Fibroblast of skin of scalp (primary cell): ENCODE measurements at places on chromosomes 4 and X.
A peak's percentile ranks its signal among the peaks of the same experiment; 100 is the strongest.

- DNase-seq: no peak
Observed at GRCh38 chr4:6794189-6794588, 11.7 kb downstream of the KIAA0232 start.

- no peak for DNase-seq
Observed at GRCh38 chrX:9538544-9539045, 73.7 kb downstream of the TBL1X start.

- DNase-seq: no peak
Observed at GRCh38 chr4:73615613-73616012, 4.6 kb downstream of the RASSF6 start.

DNA sequence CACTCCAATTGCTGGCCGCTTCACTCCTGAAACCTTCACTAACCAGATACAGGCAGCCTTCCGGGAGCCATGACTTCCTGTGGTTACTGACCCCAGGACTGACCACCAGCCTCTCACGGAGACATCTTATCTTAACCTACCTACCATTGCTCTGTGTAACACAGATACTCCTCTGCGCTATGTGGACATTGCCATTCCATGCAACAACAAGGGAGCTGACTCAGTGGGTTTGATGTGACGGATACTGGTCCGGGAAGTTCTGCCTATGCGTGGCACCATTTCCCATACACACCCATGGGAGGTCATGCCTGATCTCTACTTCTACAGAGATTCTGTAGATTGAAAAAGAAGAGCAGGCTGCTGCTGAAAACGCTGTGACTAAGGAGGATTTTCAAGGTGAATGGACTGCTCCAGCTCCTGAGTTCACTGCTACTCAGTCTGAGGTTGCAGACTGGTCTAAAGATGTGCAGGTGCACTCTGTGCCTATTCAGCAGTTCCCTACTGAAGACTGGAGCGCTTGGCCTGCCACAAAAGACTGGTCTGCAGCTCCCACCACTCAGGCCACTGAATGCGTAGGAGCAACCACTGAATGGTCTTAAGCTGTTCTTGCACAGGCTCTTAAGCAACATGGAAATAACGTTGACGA, 35.8 kb upstream of the PRDM8 start:
- DNase-seq: no peak

GRCh38 chr4:8862800-8863685, 8.6 kb downstream of the HMX1 start:
- DNase-seq: no peak

DNA sequence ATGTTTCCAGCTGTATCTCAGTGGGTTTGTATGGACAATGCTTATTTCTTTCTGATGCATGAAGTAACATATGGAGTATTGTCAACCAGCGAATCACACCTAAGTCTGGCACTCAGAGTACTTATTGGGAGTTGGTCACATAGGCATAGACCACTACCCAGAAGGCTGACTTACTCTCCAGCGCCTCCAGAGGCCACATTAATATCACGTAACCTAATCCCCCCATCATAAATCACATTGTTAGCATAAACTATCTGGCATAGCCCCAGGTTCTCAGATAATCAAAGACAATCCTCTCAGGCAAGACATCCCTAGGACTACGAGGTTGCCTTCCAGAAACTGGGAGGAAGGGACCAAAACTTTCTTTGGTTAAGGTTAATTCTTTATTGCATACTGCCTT, 560.5 kb upstream of the PABPC4L start:
- DNase-seq: no peak

- no peak for DNase-seq
Observed at GRCh38 chr4:32133141-32133540, 1413.0 kb downstream of the PCDH7 start.

DNA sequence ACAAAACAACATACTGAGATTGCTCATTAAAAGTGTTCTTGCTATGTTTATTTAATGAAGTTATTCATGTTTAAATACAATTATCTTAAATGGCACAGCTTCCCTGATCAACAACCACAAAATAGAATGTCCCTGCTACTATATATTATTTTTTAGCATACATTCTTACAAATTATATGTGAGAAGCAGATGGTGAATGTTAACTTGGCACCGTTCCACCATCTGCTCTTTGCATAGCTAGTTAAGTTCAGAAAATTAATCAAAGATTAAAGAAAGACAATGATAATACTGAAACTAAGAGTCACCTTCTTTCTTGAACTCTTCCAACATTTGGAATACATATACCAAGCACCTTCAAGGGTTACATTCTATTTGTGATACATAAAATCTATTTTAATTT, 94.2 kb downstream of the PPP3CA start:
- no peak for DNase-seq

GRCh38 chrX:155188786-155189185, 27.5 kb upstream of the VBP1 start:
- DNase-seq: no peak

DNA sequence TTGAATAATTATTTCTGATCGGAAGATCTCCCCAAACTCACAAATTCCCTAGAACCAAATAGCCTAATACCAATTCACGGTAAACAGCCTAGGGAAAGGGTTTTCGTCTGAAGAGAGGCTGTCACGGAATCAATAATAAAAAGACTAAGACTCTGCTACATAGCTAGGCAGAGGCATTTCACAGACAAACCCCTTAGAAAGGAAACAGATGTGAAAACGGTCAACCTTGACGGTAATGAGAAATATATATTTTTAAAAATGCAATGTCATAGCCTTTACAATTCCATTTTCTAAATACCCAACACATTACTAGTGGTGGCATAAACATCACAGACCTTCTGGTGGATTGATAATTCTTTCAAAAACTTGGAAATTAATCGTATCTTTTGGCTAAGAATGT, 28.4 kb downstream of the PROM1 start:
- DNase-seq: no peak

DNA sequence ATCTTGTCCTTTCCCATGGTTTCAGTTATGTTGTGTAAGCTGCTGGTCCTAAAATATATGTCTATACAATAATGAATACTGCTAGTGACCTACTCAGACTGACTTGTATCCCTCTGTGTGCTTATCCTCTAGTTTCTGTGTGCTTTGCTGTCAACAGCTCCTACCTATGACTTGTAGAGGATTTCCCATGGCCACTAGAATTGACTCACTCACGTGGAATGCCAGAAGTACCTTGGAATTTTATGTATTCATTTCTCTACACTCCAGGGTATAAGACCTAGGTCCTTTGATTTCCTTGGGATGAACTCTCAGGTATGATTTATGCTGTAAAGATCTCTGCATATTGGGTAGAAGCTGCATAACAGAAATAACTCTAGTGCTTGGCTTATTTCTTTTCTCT, 279.9 kb upstream of the SLIT2 start:
- peak; percentile 30 for DNase-seq

DNA sequence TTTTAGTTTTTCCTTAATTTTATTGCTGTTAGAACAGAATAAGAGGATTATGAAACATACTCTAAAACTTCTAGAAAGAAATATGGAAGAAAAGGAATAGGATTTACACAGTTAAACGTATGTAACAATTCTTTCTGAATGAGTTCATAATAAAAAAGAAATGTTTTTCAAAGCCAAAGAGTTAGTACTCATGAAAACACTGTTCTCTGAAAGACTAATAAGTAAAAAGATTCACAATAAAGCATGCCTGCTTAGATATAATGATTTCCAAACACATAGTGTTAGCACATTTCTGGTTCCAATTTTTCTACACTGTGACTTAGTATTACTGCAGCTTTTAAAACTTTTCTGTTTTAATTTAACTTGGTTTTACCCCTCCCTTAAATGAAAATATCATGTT, 49.8 kb upstream of the PRSS48 start:
- no peak for DNase-seq

DNA sequence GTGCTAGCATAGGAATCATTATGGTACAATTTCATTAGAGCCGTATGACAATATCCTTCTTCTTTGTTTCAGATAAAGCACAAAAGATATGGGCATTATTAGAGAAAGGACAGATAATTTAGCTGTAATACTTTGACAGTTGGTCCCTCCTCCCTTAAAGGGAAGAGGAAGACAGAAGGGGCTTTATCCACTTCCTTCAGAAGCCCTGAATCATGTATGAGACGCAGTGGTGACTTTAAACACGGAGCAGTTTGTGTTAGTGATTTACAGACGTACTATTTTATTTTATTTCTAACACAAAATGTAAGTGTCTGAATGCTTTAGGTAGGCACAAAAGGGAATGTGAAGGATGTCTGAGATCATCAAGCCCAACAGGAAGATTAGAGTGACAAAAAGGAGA, 467.7 kb downstream of the IL15 start:
- no peak for DNase-seq

DNA sequence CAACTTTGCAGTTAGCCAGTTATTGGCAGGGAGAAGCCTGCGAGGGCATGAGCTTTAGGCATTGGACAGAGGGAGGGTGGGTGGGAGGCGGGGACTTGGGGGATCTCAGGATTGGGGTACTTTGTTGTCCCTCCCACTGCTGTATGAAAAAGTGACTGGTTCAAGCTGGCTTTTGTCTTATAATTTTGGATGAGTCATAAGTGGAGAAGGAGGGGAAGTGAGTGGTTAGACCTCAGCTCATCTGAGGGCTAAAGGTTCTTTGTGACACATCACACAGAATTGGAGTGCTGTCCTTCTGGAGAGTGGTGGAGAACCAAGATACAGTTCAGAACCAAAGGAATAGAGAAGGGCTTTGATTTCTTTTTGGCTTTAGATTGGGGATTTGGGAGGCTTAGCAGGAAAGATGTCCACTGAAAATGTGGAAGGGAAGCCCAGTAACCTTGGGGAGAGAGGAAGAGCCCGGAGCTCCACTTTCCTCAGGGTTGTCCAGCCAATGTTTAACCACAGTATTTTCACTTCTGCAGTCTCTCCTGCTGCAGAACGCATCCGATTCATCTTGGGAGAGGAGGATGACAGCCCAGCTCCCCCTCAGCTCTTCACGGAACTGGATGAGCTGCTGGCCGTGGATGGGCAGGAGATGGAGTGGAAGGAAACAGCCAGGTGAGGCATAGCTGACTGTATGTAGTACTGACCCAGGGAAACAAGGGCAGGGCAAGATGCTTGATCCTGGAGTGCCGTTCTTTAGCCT, at the start of gene SLC4A4:
TSS of gene SLC4A4 (plus strand) at position 175 of the 748 bp plus-strand sequence.
- DNase-seq: peak; percentile 47

DNA sequence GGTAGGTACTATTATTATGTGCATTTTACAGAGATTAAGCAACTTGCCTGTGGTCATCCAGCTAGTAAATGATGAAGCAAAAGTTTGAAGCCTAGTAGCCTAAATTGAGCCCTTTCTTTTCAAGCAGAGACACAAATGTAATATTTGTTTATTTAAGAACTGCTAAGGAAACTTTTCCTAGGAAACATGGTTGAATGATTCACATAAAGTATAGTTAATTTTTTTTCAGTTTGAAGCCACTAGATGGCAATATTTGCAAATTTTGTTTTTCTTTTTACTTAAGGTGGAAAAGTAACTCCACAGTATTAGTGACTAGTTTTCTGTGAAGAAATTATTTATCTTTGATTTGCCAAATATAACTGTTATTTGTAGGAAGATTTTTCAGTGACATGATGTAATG, 52.8 kb upstream of the ANKRD17 start:
- DNase-seq: peak; percentile 51

DNA sequence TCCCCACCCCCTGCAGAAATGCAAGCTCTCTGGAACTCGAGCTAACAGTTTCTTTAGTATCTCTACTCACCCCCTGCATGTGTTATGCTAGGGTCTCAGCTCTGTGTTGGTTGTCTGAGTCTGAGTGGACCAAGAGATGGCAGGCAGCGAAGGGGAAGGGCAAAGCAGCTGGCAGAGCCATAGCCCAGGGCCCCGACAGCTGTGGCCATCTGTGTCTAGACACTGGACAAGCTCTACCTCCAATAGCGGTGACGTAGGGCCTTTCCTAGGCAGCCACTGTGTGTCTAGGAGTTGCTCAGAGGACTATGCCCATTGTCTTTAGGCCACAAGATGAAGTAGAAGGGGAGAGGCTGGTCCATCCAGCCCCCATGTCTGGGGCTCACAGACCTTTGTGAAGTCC, 79.2 kb downstream of the EFNB1 start:
- DNase-seq: no peak

GRCh38 chrX:129842510-129843208, 1.0 kb downstream of the ZDHHC9 start:
- no peak for DNase-seq

DNA sequence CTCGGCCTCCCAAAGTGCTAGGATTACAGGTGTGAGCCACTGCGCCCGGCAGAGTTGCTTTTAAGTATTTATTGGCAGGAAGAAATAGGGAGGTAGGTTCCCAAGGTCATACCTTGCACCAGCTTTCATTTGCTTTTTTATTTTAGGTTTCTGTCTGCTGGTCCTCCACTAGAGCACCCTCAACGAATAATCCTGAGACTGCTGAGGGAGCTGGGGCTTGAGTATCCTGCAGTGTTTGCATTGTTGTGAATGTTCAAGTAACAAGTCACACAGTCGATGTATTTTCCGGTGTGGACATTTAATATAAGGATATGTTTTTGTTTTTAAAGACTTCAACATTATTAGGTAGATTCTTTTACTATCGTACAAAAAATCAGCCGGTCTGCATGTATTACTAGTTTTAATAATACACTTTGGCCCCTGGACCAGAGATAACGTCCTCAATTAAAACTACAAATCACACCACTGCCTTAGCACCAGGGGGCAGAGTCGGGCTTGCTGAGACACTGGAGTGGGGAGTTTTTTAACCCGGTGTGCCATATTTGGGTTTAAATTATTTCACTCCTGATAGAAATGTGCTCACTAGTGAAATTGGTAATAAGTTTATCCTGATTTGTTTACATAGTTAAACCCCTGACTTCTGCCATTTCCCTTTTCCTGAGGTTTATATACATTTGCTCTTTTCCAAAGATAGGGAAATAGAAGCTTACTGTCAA, 11.6 kb downstream of the SMIM20 start:
- peak; percentile 46 for DNase-seq

GRCh38 chr4:95507147-95507546, 41.6 kb downstream of the UNC5C start:
- peak; percentile 4 for DNase-seq

DNA sequence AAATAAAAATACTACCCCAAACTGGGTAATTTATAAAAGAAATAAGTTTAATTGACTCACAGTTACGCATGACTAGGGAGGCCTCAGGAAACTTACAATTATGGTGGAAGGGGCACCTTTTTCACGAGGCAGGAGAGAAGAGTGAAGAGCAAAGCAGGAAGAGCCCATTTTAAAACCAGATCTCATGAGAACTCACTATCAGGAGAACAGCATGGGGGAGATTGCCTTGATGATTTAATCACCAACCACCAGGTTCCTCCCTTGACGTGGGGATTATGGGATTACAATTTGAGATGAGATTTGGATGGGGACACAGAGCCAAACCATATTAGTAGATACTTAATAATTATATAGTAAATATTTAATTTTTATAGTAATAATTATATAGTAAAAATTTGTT, 10.1 kb downstream of the CISD2 start:
- DNase-seq: no peak

GRCh38 chr4:5711479-5712184, 631 bp downstream of the EVC start:
- DNase-seq: peak; percentile 62

- DNase-seq: no peak
Observed at GRCh38 chr4:70935038-70935695, 33.0 kb downstream of the MOB1B start.

GRCh38 chr4:124018383-124019317, 622.1 kb downstream of the SPRY1 start:
- DNase-seq: peak; percentile 90
